ENCODE measurements at places on chromosomes 2 and 18.

- no peak for DNase-seq
Measured at GRCh38 chr2:46804794-46805193, 110.8 kb downstream of the MCFD2 start.

GRCh38 chr2:3958969-3959368 lies 255.6 kb downstream of the DCDC2C start:
- DNase-seq = no peak

DNA sequence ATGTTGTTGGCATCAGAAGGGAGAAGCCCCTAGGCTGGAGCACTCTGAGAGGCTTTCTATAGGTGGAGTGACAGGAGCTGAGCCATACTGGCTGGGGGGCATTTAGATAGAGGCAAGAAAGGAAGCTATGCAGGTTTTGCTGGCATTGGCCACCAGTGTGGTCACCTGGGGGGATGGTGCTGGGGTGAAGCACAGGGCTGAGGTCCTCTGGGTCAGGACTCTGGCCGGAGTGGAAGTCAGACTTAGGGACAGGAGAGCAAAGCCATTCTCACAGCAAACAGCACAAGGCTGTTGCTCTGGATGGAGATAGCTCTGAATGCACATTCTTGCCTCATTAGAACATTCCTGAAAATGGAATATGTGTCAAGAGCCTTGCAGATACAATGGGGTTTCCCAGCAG lies 47.4 kb downstream of the NTSR2 start:
- no peak for DNase-seq

GRCh38 chr2:10220045-10220901 lies 82.4 kb upstream of the HPCAL1 start:
- no peak for DNase-seq

GRCh38 chr18:3121259-3121658 lies 98.5 kb downstream of the MYOM1 start:
- no peak for DNase-seq

GRCh38 chr2:29495068-29495467 lies 379.9 kb downstream of the CLIP4 start:
- DNase-seq = no peak

DNA sequence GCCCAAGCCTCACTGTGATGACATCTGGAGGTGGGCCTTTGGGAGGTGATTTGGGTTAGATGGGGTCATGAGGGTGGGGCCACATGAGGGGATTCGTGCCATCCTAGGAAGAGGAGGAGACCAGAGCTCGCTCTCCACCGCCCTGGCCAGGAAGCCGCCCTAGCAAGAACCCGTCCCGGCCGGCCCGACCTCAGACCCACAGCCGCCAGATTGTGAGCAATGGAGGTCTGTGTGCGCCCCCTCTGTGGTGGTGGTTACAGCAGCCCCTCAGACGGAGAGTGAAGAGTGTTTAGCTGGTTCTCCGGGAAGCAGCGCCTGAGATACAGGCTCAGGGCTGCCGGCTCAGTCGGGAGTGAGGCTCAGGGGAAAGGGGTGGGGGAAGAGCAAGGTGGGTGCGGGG lies 83.3 kb downstream of the RTP5 start:
- DNase-seq = no peak

DNA sequence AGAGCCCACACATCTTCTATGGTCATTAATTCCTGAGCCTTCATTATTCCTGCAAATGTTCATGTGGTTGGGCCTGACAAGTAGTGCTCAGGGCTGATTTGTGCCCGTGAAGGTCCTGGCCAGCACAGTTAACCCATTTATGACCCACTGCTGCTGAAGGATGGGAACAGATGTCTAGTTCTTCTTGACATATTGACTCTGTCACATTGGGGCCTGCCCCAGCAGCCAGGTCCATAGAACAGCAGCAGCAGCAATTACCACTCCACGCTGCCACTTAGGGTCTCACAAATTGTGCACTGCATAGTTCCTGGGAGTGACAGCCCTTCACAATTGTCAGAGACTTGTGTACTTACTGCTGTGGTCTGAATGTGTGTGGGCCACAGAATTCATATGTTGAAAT lies 442.3 kb upstream of the RGPD4 start:
- no peak for DNase-seq

- DNase-seq = no peak
Measured at GRCh38 chr2:240465765-240466578, 30.5 kb downstream of the GPC1 start.

DNA sequence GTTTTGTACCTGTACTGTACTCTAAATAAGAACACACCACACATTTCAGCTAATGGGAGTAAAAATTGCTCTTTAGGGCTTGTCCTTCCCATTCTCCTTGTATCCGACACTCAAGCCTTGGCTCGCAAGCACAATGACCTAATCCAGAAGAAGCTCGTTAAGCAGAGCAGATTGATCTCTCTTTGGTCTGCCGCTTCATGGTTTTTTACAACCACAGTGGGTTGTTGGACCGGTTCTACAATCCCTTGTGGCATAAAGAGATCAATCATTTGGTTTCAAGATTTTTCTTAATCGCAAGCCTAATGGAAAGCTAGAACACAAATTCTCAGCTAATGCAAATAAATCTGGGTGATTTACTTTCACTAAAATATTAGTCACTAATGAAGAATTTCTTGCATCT lies 662.1 kb downstream of the LRP1B start:
- DNase-seq = no peak

- DNase-seq = no peak
Measured at GRCh38 chr18:25231327-25231691, 120.7 kb downstream of the ZNF521 start.

- DNase-seq = no peak
Measured at GRCh38 chr18:23207994-23208393, 72.7 kb downstream of the CABLES1 start.

- DNase-seq = no peak
Measured at GRCh38 chr2:176240301-176240700, 28.9 kb upstream of the MTX2 start.

DNA sequence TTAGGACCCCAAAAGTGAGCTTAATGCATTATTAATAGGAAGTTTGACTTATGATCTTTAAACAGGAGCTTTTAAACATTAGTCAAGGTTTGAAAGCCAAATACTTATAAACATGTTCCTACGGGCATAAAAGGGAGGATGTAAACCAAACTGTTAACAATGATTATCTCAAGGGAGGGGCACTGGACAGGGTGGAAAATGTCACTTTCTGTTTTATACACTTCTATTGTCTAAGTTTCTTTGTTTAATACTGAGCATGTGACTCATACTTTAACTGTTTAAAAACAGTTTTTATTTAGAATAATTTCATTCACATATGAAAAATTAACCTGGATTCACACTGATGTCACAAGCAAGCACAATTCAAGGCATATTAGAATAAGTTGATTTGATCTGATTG lies 18.3 kb upstream of the ITGA6 start:
- no peak for DNase-seq

- no peak for DNase-seq
Measured at GRCh38 chr18:75159238-75159518, 49.8 kb downstream of the PTGR3 start.
